ENCODE measurements at places on chromosomes 1 and 21.
A peak's percentile ranks its signal among the peaks of the same experiment; 100 is the strongest.

DNA sequence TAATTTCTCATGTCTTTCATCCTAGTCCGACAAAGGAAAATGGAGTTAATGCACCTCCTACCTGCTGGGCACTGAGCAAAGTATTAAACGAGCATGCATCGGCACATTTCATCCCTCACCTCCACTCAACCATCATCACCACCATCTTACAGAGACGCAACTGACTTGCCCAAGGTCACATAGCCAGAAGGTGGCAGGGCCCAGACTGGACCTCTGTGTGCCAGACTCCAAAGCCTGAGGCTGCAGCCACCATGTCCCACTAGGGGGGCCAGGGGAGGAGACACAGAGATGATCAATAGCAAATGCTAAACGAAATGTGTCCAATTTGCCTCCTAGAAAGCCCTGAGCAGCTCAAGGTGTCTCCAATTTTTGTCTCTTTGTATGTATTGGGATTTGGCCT is 163.7 kb upstream of the EDN2 start:
- DNase-seq: no peak

DNA sequence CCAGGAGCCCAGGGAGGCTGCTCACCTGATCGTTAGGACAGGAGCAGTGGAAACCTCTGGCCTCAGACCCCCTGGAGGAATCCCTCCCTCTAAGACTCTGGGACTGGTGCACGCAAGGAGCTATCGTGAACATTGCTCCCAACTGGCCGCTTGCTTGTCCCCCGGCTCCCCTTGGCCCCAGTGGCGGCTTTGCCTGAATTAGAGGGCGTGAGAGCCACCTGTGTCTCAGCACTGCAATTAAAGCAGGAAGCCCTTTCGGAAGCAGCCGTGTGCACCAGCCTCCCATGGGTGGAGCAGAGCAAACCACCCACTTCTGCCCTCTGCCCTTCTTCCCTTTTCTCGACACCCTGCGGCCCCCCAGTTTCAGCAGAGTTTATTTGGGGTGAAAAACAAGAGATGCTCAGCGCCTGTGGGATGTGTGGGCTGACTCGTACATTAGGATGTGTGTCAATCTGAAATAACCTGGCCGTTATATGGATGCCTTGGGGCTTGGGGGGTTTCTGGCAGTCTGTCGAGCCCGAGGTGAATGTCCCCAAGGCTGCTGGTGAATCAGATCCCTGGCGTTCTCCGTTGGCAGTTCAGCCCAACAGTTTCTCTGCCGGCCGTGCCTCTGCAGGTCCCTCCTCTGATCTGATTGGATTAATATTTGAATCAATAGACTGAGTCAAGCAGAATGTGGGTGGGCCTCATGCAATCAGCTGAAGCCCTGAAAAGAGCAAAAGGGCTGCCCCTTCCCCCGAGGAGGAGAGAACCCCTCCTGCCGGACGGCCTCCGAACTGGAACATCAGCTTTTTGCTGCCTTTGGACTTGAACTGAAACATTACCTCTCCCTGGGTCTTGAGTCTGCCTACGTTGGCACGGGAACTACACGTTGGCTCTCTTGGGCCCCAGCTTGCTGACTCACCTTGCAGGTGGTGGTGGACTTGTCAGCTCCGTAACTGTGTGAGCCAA is 7.3 kb upstream of the UMODL1 start:
- DNase-seq: peak; percentile 44

DNA sequence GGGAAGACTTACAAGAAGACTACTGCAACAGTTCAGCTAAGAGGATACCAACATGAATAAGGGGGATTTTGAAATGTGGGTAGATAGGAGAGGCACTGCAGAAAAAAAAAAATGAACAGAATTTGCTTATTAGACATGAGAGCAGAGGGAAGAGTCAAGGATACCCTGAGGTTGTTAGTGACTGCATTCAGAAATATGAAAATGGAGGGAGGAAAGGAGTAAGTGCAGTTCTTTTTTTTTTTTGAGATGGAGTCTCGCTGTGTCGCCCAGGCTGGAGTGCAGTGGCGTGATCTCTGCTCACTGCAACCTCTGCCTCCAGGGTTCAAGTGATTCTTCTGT is 23.3 kb downstream of the INPP5B start:
- DNase-seq: no peak

GRCh38 chr1:82901561-82901960 is 1097.4 kb downstream of the TTLL7 start:
- DNase-seq: no peak

- no peak for DNase-seq
Observed at GRCh38 chr1:191699343-191699742, 458.9 kb upstream of the RGS18 start.

GRCh38 chr1:231841616-231842344 is 215.2 kb downstream of the DISC1 start:
- no peak for DNase-seq

DNA sequence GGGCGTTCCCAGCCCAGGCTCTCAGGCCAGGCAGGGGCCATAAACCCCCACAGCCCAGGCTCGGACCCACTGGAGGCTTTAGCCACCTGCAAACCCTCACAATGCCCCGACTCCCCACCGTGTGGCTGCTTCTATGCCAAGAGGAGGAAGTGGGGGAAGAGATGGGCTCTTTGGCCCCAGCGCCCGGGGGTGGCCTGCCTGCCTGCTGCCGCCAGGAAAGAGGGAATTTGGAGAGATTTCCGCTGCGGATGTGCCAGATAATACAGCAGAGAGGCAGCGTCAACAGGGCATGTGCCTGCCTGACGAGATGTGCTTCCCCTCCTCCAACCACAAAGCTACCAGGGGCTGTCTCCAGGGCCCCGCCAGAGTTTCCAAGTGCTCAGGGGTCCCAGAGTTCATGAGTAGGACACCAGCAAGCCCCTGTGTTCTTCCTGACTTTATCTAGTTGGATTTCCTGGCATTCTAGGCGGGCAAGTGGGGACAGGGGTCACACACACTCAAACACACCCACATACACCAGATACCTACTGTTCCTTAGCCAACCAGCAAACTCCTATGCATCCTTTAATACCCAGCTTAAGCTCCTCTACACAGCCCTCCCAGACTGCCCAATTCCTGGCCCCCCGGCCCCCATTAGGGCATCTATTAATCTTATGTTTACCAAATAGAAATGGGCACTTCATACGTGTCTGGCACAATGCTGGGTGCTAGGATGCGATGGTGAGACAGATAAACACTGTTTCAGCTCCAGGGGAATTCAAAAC is 14.1 kb downstream of the EPHA2 start:
- no peak for DNase-seq

- DNase-seq: no peak
Observed at GRCh38 chr1:201689647-201690046, 139.3 kb upstream of the IPO9 start.

- DNase-seq: no peak
Observed at GRCh38 chr1:54273092-54273794, 73.3 kb downstream of the MRPL37 start.
